ENCODE measurements at places on chromosomes 7 and 10.
A peak's percentile ranks its signal among the peaks of the same experiment; 100 is the strongest.

- no peak for DNase-seq
Measured at GRCh38 chr10:131129544-131129943, 182.0 kb downstream of the TCERG1L start.

DNA sequence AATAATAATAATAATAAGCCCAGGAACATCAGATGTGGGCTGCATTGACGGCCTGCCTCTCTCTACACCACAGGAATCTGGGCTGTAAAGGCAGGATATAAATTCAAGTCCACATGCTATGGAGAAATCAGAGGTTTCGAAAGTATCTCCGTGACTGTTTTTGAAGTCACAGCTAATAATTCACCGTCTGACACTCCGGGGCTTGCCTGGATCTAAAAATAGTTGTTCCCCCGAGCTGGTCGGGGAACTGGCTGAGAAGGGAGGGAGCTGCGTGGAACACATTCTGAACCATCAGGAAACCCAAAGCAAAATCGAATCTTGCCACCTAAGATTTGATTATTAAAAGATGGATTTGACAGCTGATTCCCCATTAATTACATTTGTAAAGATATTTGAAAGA is 35.4 kb downstream of the KLF6 start:
- no peak for DNase-seq

- DNase-seq, result no peak
Measured at GRCh38 chr10:113739577-113739976, 11.9 kb upstream of the PLEKHS1 start.

DNA sequence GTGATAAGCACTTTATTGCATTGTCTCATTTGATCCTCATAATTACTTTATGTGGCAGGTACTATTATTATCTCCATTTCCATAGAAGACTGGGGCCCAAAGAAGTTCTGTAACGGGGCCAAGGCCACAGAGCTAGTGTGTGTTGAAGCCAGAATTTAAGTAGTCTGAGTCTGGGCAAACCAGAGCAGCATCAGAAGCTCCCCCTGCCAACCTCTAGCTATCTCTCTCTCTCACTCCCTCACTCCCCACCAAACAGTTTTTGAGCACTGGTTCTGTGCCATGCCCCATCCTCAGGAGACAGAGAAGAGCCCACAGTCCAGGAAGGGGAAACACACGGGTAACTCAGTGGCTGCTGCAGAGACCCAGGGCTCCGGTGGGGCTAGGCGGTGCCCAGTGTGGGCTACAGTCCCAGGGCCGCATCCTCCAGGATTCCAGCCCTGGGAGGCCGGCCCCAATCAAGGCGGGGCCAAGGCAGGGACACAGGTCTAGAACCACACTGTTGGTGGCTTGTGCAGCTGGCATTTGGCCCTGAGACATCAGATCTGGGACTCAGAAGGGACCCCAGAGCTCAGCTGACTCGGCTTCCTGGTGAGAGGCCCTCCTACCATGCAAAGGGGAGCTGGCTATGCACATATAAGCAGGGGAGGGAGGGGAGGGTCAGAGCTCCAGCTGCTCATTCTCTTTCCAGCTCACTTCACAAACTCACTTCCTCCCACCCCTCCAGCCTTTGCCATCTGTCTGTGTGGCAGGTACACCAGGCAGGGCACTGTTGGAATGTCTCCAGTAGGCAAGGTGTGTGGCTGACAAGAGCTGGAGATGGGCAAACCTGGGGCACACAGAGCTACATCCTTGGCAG is 34.4 kb downstream of the COL13A1 start:
- DNase-seq, result no peak

GRCh38 chr10:3395041-3395440 is 222.5 kb upstream of the PITRM1 start:
- no peak for DNase-seq

- DNase-seq, result no peak
Measured at GRCh38 chr10:70131560-70131937, 1.1 kb downstream of the AIFM2 start.

- no peak for DNase-seq
Measured at GRCh38 chr7:144477348-144477747, 73.9 kb upstream of the NOBOX start.

DNA sequence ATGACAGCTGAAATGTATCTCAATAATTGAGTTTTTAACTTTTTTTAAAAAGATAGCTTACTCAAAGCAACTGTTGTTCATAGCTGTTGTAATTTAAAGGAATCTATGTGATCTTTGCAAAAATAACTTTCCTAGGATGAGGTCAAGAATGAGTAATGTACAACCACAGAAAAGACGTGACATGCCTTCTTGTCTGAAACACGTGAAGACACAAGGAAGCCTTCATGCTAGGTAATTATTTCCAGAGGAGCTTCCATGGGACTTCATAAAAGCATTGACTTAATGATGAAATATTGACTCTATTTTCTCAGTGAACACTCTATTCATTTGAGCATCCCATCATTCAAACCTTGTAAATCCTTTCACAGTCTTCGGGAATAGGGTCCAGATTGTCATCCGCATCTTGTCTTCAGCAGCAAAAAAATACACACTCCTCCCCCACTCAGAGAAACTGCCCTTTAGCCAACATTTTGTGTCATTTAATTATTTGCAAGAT is 528.0 kb downstream of the NRG3 start:
- no peak for DNase-seq

DNA sequence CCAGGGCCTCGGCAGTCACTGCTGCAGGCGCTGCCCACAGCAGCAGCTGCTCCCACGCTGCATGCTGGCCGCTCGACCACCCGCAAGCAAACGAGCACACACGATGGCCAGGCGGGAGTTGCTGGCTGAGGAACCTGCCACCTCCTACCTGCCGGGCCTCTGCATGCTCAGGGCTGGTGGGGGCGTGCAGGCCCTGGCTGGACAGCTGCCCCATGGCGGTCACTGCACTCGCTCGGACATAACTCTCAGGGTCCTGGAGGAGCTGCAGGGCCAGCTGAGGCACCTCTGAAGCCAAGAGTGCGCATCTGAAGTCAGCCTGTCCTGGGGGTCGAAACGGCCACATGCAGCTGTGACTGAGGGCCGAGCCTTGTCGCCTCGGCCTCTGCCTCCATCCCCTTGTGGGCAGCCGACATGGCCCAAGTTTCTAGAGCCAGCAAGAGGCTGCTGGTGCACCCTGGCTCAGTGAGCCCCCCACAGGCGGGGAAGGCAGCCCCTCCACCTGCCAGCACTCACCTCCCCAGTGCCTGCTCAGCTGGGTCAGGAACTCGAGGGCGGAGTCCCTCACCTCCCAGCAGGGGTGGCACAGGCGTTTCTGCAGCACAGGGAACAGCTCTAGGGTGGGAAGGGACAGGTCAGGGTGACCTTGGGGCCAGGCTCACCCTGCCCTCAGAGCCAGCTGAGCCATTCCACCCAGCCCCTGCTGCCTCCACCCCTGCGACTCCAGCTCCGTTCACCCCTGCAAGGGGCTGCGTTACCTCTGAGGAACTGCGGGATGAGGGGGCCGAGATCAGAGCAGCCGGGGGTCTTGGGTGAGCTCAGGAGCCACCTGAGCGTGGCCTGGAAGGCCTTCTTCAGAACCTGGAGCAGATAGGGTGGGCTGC is 16.1 kb downstream of the BRAT1 start:
- DNase-seq, result no peak

GRCh38 chr7:2115760-2116447 is 116.8 kb downstream of the MAD1L1 start:
- DNase-seq, result no peak

- no peak for DNase-seq
Measured at GRCh38 chr7:10756981-10757380, 216.7 kb upstream of the PHF14 start.

- no peak for DNase-seq
Measured at GRCh38 chr10:34526758-34527730, 288.1 kb downstream of the PARD3 start.

DNA sequence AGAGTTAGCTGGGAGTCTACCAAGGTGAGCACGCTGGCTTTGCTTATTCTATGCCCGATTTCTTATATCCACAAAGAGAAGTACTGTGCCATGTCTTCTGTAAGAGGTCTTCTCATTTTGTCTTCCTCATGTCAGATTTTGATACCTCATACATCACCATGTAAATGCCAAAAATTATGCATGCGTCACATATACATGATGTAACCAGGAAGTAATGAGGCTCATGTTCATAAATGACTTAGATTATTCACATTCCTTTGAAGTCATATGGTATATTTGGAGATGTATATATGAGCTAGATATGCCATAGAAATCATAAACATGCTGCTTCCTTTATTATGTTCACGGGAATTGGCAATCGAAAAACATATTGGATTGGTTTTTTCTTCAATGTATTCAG is 97.7 kb upstream of the CELF2 start:
- no peak for DNase-seq

- DNase-seq, result peak; percentile 45
Measured at GRCh38 chr7:38318803-38319416, 45.5 kb upstream of the TARP start.

GRCh38 chr10:88080213-88080612 is 216.8 kb downstream of the PTEN start:
- DNase-seq, result no peak

- no peak for DNase-seq
Measured at GRCh38 chr7:125529249-125529648, 599.6 kb upstream of the POT1 start.

DNA sequence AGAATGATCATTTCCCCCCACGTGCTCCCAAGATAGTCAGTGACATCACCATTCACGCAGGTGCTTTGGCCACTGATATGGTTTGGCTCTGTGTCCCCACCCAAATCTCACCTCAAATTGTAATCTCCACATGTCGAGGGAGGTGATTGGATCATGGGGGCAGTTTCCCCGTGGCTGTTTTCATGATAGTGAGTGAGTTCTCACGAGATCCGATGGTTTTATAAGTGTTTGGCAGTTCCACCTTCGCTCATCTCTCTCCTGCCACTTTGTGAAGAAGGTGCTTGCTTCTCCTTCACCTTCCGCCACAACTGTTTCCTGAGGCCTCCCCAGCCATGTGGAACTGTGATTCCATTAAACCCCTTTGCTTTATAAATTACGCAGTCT is 205.4 kb upstream of the SH2B2 start:
- no peak for DNase-seq

DNA sequence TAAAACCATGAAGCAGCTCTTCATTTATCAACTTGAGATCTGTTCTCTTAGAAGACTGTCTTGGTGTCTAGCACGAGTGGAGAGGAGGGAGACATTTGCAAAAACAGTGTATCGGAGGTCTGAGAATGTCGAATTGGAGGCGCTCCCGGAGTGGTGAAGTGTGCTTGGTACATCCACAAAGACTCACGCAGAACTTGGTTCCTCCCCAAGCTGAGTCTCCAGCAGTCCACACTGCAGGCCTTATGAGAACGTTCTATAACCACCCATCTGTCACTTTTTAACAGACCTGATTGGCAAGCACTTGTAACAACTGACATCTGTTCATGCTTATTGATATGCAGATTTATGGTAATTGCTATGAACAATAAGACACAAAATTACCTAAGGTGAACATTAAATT is 261.6 kb downstream of the CELF2 start:
- DNase-seq, result no peak

DNA sequence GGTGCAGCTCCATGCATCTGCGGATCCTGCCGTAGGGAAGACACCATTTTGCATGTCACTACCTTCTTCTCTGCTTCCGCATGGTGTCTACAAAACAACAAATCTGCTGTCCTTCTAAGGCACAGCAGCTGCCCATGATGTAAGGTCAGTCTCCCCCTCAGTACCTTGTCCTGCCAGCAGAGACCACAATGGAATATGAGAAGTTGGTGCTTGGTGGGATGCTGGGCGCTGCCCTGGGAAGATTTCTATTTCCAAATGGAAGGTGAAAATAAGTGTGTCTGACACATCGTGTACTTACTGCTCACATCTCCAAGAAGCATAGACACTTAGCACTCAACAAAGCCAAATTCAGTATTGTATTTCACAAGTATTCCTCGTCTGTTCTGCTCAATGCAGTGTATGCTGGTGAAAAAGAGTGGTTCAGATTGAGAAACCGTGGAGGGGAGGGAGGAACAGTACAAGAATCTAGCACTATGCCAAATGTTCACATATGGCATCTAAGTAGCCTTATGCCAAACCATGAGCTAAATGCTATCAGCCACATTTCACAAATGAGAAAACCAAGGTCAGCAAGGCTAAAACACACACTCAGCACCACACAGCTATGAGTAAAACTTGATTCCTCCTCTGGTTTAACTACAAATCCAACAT is 95.0 kb downstream of the GRB10 start:
- DNase-seq, result no peak

- DNase-seq, result no peak
Measured at GRCh38 chr10:88073682-88074081, 210.3 kb downstream of the PTEN start.

- no peak for DNase-seq
Measured at GRCh38 chr7:39527296-39527695, 38.9 kb upstream of the YAE1 start.

DNA sequence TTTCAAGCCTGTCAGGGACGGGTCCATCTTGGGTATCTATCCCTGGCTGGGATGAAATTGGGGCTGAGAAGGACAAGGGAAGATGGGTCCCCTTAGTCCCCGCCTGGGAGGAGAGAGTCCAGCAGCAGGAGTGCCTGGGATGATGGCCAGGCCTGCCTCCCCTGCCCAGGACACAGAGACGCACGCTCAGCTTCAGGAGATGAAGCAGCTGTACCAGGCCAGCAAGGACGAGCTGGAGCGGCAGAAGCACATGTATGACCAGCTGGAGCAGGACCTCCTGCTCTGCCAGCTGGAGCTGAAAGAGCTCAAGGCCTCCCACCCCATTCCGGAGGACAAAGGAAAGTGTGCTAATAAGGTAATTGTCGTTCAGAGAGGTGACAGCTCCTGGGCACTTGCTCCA is 15.4 kb downstream of the CCDC136 start:
- DNase-seq, result no peak

DNA sequence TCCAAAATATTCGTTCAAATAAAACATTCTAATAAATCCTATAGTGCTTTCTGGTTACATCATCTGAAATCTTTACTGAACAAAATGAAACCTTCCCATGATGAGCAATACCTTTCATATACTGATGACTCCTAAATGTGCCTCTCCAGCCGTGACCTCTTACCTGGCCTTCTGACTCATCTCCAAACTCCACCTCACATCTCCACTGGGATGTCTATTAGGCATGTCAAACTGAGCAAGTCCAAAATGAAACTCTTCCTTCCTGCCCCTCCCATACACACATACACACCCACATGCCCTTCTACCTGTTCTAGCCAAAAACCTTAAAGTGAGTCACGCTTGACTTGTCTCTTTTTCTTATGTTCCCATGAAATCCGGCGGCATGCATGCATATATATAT is 22.9 kb downstream of the GSAP start:
- no peak for DNase-seq

DNA sequence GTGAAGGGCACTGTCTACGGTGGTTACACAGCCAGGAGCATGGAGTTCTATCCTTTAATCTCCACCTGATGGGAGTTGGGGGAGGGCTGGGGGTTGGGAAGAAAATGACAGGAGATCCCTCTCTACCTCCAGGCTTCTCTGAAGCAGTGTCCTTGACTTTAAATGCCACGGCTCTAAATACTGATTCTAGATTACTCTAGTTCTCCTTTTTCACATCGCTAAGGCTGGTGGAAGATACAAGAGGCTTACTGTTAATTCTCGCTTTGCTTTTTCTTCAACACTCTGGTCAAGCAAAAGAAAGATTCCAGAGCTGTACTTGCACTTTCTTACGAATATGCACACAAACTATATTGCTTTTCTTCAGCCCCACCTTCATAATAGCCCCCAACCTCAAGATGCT is 30.5 kb downstream of the ARL3 start:
- no peak for DNase-seq

GRCh38 chr10:33328253-33328652 is 6.2 kb downstream of the NRP1 start:
- no peak for DNase-seq

GRCh38 chr10:75720157-75720556 is 288.7 kb downstream of the LRMDA start:
- DNase-seq, result no peak
